ENCODE measurements at places on chromosomes 13 and 19. TPM values are rescaled to one million over a fixed set of nuclear protein-coding genes. Genes with fewer than 3 reads are reported as not detected.

IQCN gene
- 1.8 TPM for total RNA-seq

LILRB4 gene
- total RNA-seq: not detected

UGGT2 gene
- total RNA-seq: 50.0 TPM

DNAAF3 gene
- total RNA-seq: 0.33 TPM

POSTN gene
- 176 TPM for total RNA-seq

NOTCH3 gene
- 51.1 TPM for total RNA-seq

SULT2A1 gene
- total RNA-seq: not detected

TEX29 gene
- not detected for total RNA-seq

SLC17A7 gene
- total RNA-seq: 0.15 TPM

RHPN2 gene
- 3.0 TPM for total RNA-seq

PBX4 gene
- 1.6 TPM for total RNA-seq

MBD3L3 gene
- not detected for total RNA-seq

C19orf44 gene
- 4.5 TPM for total RNA-seq

KLK15 gene
- not detected for total RNA-seq

CELF5 gene
- total RNA-seq: 0.17 TPM

ZNF112 gene
- total RNA-seq: 9.6 TPM

ZNF723 gene
- not detected for total RNA-seq
